T47D (cell line): ENCODE measurements at places on chromosomes 13 and 19.

- DNase-seq = no peak
Observed at GRCh38 chr13:59532405-59532804, 631.3 kb downstream of the DIAPH3 start.

DNA sequence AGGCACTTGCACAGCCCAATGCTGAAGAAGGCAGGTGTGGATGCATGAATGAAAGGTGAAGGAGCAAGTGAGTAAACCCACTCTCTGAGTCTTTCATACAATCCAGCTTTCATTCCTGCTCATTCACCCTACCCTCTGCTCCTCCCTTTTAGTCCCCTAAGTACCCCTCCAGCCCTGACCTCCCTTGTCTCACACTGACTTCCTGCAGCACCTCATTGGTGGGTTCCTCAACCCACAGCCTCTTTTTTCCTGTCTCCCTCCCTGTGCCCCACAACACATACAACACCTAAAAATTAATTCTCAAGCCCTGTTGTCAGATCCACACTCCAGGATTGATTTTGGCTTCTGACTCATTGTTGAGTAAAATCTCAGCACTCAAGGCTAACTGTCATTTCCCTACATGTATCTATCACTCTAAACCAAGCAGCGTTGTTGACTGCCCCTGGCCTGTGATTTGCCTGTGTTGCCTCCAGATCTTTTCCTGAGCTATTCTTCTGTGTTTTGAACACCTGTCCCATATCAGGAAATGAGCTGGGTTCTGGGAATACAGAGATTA, 177.3 kb upstream of the SERP2 start:
- DNase-seq = no peak

DNA sequence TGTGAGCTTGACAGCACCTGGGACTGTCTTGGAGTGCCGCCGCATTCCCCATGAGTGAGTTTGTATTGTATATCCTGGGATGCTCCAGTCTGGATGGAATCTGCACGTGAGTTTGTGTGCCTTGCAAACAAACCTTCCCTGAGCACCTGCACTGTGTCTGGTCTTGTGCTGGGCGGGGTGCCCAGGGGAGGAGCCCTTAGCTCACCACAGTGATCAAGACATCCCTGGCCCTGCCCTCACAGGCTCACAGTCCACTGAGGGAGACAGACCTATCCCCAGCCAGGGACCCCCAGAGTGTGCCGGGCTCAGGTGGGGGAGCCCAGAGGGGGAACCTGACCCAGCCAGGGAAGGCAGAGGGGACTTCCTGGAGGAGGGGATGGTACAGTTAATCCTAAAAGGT, 1.7 kb upstream of the BCAM start:
- DNase-seq = peak; percentile 52

DNA sequence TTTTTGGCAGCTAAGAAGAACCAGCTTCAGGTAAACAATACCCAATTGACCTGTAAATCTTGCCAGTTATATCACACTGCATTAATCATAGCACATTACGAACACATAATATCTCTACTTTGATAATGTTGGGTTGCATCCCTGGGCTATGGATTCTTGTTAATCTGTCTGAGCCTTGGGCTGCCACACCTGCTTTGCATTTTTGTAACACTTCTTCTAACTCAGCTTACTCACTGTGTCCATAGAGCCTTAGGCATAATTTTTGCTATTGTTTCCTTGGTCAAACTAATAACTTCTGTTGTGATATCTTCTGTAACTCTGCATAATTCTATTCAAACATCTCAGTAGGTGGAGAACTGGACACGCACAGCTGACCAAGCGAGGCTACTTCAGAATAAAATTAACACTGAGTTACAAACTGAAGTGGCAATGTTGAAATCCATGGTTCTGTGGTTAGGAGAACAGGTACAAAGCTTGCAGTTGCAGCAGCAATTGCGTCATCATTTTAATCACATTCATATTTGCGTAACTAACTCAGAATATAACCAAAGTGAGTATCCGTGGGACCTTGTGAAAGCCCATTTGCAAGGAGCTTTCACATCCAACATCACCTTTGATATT, 6.4 kb downstream of the ZNF350 start:
- no peak for DNase-seq

GRCh38 chr13:39788102-39788501, 132.6 kb downstream of the COG6 start:
- no peak for DNase-seq

GRCh38 chr13:49652355-49653305, 24.3 kb downstream of the ARL11 start:
- peak; percentile 38 for DNase-seq

DNA sequence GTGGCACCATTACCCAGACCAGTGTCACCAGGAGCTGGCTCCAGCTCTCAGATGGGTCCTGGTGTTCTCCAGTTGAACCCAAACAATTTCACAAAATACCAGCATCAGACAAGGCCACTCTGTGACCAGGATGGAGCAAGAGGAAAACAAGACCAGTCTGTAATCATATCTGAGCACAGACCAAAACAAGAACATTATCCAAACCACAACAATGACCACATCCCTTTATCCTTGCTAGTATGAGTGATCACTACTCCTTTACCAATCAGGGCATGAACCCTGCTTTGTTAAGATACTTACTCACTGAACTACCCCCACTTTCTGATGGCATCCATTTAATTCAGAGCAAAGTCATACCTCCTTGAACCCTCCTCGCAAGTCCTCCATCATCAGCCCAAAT, 145.9 kb downstream of the NUFIP1 start:
- DNase-seq = no peak

- DNase-seq = no peak
Observed at GRCh38 chr13:112956571-112957294, 12.3 kb upstream of the MCF2L start.

GRCh38 chr19:18109733-18110608, 12.4 kb downstream of the MAST3 start:
- peak; percentile 48 for DNase-seq

DNA sequence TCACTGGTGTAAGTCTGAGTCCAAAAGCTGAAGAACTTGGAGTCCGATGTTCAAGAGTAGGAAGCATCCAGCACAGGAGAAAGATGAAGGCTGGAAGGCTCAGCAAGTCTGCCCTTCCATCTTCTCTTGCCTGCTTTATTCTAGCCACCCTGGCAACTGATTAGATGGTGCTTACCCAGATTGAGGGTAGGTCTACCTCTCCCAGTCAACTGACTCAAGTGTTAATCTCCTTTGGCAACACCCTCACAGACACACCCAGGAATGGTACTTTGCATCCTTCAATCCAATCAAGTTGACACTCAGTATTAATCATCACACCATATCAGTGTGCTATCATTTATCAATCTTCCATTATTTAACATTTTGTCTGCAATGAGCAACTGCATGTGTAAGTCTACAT, 223.5 kb downstream of the GPC5 start:
- DNase-seq = no peak

GRCh38 chr13:53408847-53409568, 380.4 kb downstream of the OLFM4 start:
- DNase-seq = no peak

DNA sequence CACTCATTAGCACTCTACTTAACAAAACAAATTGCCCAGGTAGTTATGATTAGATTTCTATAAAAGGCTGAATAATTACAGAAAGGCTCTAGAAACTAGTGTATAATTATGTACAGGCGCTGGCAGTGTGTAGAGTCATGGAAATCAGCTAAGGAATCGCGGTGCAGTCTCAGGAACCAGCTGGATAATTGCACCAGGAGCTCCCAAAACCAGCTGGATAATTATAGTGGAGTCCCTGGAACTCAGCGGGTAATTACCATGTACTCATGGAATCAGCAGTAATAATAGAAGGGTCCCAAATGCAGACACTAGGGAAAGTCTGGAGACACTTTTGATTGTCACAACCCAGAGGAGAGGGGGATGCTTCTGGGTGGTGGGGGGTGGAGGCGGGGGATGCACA, 23.2 kb upstream of the TTYH1 start:
- DNase-seq = no peak

DNA sequence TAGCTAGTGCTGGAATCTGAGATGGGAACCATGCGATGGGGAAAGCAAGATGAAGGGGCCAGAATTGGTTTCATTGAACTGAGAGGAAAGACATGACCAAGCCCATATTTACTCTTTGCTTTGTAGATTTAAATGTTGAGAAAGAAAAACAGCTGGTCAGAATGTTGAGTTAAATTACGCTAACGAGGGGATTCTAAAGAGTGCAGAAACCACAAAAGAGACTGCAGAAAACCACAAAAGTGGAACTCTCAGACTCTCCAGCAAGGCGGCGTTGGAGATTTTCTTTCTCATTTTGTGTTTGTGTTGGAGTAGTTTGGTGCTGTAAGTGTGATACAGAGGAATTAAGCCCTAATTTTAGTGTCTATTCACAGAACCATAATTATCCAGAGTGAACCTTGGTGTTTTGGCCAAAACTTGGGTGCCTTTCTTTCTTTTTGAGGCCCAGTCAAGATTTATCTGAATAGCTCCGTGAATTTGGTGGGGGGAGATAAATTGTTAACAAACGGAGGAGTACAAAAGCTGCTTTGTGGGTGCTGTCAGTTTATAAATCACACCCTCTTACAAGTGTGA, 26.3 kb downstream of the SAE1 start:
- DNase-seq = no peak

DNA sequence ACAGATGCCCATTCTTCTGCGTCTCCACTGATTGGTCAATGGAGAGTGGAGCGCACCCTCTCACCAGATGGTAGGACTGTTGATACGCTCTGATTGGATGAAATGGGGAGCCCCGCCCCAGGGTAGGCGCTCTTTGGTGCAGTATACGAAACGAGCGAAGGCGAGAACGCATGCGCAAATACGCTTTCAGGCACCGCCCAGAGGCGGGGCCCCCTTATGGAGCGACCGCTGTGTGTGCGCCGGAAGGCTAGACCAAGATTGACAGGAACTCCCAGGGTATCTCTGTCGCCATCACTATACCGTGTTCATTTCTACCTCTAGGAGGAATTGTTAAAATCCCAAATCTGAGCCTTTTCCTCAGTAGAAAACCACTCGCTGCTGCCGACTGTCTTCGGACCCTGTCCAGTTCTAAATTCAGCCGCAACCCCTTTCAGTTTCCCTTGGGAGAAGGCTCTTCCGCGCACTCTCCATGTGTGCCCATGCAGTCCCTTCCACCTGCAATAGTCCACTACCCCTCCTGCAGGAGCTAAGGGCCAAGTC, 720 bp upstream of the HNRNPL start:
- no peak for DNase-seq

GRCh38 chr19:44002566-44003460, at the start of gene ZNF230:
TSS of gene ZNF230 (plus strand) at chr19:44002957. CDS start at chr19:44007079, 4,122 bp downstream.
- peak; percentile 46 for DNase-seq

DNA sequence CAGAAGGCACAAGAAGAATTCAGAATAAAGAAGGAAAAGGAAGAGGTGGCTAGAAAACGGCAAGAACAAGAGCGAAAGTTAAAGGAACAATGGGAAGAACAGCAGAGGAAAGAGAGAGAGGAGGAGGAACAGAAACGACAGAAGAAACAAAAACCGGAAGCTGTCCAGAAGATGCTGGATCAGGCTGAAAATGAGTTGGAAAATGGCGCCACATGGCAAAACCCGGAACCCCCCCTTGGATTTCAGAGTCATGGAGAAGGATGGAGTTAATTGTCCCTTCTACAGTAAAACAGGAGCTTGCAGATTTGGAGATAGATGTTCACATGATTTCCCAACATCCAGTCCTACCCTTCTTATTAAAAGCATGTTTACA, 6.7 kb downstream of the CD209 start:
- no peak for DNase-seq

- peak; percentile 44 for DNase-seq
Observed at GRCh38 chr19:46861691-46862502, 1.1 kb downstream of the ARHGAP35 start.

DNA sequence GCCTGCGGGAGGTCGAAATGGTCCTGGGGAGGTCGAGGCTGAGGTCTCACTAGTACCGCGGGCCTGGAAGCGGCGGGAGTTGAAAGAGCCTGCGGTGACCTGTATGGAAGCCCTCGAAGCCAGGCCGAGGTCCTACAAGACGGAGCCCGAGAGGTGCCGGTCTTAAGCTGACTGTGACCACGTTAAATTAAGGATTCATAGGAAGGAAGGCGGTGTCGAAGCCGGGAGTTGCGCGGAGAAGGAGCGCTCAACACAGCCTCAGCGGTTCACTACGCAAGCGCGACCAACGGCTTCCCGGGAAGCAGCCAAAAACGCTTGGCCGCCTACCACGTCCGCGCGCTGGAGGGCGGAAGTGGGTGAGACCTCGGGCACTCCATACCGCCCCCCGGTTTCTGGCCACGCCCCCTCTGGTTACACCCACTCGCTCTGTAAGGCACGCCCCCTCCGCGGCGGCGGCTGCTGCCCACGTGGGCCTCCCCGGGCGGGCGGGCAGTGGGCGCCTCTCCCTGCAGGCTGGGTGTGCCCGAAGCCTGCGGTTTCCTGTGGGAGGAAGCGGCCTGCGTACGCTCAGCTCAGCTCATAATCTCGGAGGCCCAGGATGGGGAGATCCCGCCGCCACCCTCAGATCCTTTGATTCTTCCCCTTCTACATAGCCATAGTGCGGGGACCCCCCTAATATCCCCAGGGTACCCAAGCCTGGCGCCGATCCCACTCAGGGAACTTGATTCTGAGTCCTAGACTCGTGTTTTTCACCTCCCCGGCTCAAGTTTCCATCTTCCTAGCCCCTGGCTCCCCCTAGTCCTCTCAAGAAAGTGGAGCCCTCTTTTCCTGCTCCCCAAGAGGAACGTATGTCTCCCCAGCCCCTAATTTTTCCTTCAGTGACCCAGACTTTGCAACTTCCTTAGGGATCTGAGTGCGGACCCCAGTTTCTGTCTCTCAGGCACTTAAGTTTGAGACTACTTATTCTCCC, 3.4 kb upstream of the EMP3 start:
- DNase-seq = peak; percentile 60

GRCh38 chr13:23817830-23818229, 71.4 kb downstream of the MIPEP start:
- DNase-seq = no peak

- DNase-seq = no peak
Observed at GRCh38 chr19:58582985-58583384, 9.8 kb upstream of the MZF1 start.

- no peak for DNase-seq
Observed at GRCh38 chr13:29111446-29111845, 291.3 kb downstream of the MTUS2 start.

DNA sequence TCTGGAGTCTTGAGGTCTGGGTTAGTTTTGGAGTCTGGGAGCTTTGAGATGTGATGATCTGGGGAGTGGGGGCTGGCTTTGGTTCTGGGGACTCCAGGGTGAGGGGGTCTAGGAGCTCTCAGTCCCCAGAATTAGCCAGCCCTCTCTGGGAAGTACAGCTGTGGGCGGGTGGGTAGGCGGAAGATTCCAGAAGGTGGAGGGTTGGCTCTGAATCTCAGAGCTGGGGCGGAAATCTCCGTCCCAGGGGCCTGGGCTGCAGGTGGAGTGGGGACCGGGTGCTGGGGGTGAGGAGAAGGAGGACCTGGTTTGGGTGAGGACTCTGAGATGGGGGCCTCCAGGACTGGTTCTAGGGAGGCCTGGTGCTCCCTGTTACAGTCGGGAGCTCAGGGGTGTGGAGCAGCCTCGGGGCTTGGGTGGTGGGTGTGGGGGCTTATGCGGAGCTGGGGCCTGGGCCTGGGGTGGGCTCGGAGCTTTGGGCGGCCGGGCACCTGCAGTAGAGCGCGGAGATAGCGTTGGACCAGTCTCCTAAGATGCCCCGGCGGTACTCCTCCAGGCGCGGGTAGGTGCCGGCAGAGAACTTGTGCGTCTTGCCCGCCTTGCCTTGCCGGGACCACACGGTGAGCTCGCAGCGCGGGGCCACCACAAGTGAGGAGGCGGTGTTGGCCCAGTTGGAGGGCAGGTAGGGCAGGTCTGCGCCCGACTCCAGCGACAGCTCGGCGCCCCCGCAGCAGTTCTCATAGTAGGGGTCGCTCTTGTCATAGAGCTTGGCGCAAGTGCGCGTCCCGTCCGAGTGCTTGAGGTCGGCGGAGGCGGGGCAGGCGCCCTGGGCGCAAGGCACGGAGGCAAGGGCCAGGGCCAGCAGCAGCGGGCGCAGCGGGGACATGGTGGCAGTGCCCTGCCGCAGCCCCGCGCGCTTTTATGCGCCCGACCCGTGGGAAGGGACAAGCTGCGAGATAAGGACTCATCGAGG, at the start of gene SYCN:
TSS of gene SYCN (minus strand) at position 892 of the 970 bp plus-strand sequence. CDS start at position 883, 9 bp downstream.
- no peak for DNase-seq
